B cell (primary cell): ENCODE measurements at places on chromosomes 1 and 21. TPM values are rescaled to one million over a fixed set of nuclear protein-coding genes. Genes with fewer than 3 reads are reported as not detected.
A peak's percentile ranks its signal among the peaks of the same experiment; 100 is the strongest.

PTGER3 gene
- total RNA-seq, result 0.22 and 0.27 TPM in 2 replicates

FMN2 gene
- not detected in 2 replicates for total RNA-seq

OLFM3 gene
- not detected in 2 replicates for total RNA-seq

LRRC3 gene
- 3.3 and 3.8 TPM in 2 replicates for total RNA-seq

HES5 gene
- not detected in 2 replicates for total RNA-seq

VANGL2 gene
- 14.4 and 14.5 TPM in 2 replicates for total RNA-seq

GART gene
- total RNA-seq, result 58.3 and 65.3 TPM in 2 replicates

OR2AK2 gene
- 0.39 and 0.61 TPM in 2 replicates for total RNA-seq

GJA5 gene
- total RNA-seq, result not detected in 2 replicates

CA6 gene
- total RNA-seq, result not detected in 2 replicates

LCE1B gene
- total RNA-seq, result not detected in 2 replicates

PTGFRN gene
- 0.10 and 0.17 TPM in 2 replicates for total RNA-seq

KMO gene
- 12.8 and 14.0 TPM in 2 replicates for total RNA-seq

DCST1 gene
- not detected in 2 replicates for total RNA-seq

KIF14 gene
- 0.05 and 0.15 TPM in 2 replicates for total RNA-seq

APOBEC4 gene
- not detected in 2 replicates for total RNA-seq

GSTM5 gene
- 0.15 TPM in 1 of 2 replicates, not detected in the other for total RNA-seq

DNA sequence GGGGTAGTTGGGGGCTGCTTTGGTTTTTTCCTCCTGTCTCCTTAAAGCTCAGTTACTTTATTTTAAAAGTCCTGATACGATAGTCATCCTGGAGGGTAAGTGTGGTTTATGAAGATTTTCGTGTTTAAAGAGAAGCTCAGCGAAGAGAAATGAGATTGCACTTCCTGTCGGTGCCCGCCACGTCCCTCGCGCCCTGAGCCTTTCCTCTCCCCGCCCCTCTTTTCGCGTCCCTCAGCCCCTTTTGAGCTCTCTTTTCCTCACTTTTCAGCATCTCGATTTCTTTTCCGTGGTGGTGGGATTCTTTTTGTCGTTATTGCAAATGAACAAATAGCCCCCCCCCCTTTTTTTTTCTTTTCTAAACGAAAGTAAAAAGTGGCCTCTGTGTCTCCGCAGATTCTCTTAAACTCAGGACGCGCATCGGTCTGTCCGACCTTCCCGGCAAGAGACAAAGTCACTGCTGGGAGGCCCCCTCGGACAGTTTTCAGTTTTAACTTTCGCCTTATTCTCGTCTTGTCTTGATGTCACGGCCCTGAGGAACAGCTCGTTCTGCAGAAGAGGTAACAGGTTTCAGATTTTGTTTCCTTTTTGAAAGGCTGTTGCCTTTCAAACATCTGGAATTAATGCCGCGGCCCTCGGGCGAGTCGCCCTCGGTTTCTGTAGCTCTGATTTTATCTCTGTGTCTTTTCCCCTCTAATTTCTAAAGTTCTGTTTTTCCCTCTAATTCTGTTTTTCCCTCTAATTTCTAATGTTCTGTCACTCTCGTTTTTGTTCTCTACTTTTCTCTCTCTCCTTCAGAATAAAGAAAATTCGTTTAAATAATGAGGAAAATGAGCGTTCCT, 1.0 kb upstream of the DMRTA2 start:
- peaks cover 5% of the 10 kb centered on the region for H3K27me3 ChIP-seq
- peak overlapping the region; percentile 63 for H3K4me3 ChIP-seq
- peaks cover 47% of the 10 kb centered on the region for H3K4me1 ChIP-seq
- H3K36me3 ChIP-seq, result no peaks in the 10 kb centered on the region
- DNase-seq, result peak; percentile 52

- no peak for DNase-seq
- peaks cover 16% of the 10 kb centered on the region for H3K36me3 ChIP-seq
- H3K27me3 ChIP-seq, result no peaks in the 10 kb centered on the region
- H3K4me1 ChIP-seq, result no peaks in the 10 kb centered on the region
- H3K4me3 ChIP-seq, result no peak overlapping the region
- H3K27ac ChIP-seq, result no peak overlapping the region
Measured at GRCh38 chr1:27536767-27537166, 46.8 kb upstream of the WASF2 start.

GRCh38 chr1:185017338-185017737, 28.0 kb upstream of the RNF2 start:
- no peaks in the 10 kb centered on the region for H3K27me3 ChIP-seq
- H3K4me1 ChIP-seq, result no peaks in the 10 kb centered on the region
- no peak overlapping the region for H3K4me3 ChIP-seq
- no peak for DNase-seq
- no peak overlapping the region for H3K27ac ChIP-seq
- H3K36me3 ChIP-seq, result no peaks in the 10 kb centered on the region

GRCh38 chr1:85230305-85230977, 29.0 kb downstream of the C1orf52 start:
- no peaks in the 10 kb centered on the region for H3K4me1 ChIP-seq
- H3K36me3 ChIP-seq, result no peaks in the 10 kb centered on the region
- no peak overlapping the region for H3K27ac ChIP-seq
- H3K4me3 ChIP-seq, result no peak overlapping the region
- H3K27me3 ChIP-seq, result no peaks in the 10 kb centered on the region

DNA sequence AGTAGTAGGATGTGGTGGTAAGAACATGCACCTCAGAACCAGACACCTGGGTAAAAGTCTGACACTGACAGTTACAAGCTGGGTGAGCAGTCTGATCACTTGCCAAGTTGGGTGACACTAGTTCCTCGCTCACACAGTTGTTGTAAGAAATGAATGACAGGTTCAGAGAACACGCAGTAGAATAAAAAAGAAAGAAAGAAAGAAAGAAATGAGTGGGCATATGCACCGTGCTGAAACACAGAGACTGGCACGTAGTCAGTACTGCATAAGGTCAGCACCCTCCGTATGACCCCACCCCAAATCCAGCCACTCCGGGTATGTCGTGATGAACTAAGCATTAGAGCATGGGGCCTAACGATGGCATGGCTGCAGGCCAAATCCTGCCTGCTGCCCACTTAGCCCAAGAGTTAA, 90.6 kb downstream of the GLUL start:
- no peaks in the 10 kb centered on the region for H3K36me3 ChIP-seq
- no peaks in the 10 kb centered on the region for H3K27me3 ChIP-seq
- no peak for DNase-seq

GRCh38 chr1:184691719-184692324, 62.8 kb downstream of the EDEM3 start:
- H3K27ac ChIP-seq, result no peak overlapping the region
- no peaks in the 10 kb centered on the region for H3K4me1 ChIP-seq
- no peak overlapping the region for H3K4me3 ChIP-seq
- H3K27me3 ChIP-seq, result no peaks in the 10 kb centered on the region

DNA sequence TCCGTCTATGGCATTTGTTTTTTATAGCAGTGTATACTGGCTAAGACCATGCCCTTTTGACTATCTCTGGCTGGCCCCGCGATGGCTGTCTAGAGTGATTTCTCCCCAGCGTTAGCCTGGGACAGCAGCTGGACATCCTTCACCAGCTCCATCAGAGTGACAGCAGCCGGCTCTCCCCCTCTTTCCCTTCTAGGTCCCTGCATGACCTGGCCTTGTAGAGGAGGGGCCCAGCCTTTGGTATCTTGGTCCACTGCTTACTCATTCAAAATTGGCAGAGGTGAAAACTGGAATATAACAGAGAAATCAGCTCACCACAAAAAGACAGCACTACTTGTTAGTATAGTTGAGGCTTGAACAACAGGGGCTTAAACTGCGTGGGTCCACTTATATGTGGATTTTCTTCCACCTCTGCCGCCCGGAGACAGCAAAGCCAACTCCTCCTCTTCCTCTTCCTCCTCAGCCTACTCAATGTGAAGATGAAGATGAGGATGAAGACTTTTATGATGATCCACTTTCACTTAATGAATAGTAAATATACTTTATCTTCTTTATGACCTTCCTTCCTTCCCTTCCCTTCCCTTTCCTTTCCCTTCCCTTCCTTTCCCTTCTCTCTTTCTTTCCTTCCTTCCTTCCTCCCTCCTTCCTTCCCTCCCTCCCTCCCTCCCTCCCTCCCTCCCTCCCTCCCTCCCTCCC, 29.4 kb upstream of the B3GALNT2 start:
- H3K4me1 ChIP-seq, result no peaks in the 10 kb centered on the region
- no peaks in the 10 kb centered on the region for H3K27me3 ChIP-seq
- H3K36me3 ChIP-seq, result no peaks in the 10 kb centered on the region
- no peak for DNase-seq
- H3K27ac ChIP-seq, result no peak overlapping the region
- H3K4me3 ChIP-seq, result no peak overlapping the region

DNA sequence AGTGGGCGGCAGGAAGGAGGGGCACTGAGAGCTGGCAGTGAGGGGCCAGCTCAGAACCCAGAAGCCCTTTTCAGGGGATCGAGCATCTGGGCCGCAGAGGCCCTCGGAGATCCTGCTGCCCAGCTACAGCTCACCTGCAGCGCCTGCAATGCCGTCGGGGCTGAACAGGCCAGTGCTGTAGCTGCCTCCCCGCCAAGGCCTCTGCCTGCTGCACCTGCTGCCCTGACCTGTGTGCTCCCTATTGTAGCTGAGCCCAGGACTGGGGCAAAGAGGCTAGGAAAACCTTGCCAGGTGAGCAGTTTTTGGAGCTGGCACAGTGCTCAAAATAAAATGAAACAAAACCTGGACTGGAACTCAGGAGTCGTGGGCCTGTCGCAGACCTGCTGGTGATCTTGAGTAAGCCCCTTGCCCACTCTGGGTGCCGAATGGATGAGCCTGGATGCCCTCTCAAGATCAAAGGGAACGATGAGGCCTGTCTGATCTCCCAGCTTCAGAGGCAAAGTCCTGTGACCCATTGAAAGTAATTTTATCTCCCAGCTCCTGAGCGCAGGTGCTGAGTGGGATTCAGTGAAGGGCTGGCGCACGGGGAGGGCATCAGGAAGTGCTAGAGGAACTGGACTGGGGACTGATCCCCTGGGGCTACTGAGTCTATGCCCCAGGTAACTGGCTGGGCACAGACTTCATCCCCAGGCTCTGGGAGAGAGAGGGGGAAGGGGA, 154.6 kb downstream of the FOXD2 start:
- no peaks in the 10 kb centered on the region for H3K36me3 ChIP-seq
- H3K4me1 ChIP-seq, result no peaks in the 10 kb centered on the region
- H3K4me3 ChIP-seq, result no peak overlapping the region
- H3K27ac ChIP-seq, result no peak overlapping the region
- DNase-seq, result no peak
- peaks cover 12% of the 10 kb centered on the region for H3K27me3 ChIP-seq

GRCh38 chr1:243393096-243393495, 137.3 kb downstream of the SDCCAG8 start:
- DNase-seq, result no peak
- H3K4me3 ChIP-seq, result no peak overlapping the region
- H3K4me1 ChIP-seq, result no peaks in the 10 kb centered on the region
- peaks cover 2% of the 10 kb centered on the region for H3K36me3 ChIP-seq
- no peaks in the 10 kb centered on the region for H3K27me3 ChIP-seq

DNA sequence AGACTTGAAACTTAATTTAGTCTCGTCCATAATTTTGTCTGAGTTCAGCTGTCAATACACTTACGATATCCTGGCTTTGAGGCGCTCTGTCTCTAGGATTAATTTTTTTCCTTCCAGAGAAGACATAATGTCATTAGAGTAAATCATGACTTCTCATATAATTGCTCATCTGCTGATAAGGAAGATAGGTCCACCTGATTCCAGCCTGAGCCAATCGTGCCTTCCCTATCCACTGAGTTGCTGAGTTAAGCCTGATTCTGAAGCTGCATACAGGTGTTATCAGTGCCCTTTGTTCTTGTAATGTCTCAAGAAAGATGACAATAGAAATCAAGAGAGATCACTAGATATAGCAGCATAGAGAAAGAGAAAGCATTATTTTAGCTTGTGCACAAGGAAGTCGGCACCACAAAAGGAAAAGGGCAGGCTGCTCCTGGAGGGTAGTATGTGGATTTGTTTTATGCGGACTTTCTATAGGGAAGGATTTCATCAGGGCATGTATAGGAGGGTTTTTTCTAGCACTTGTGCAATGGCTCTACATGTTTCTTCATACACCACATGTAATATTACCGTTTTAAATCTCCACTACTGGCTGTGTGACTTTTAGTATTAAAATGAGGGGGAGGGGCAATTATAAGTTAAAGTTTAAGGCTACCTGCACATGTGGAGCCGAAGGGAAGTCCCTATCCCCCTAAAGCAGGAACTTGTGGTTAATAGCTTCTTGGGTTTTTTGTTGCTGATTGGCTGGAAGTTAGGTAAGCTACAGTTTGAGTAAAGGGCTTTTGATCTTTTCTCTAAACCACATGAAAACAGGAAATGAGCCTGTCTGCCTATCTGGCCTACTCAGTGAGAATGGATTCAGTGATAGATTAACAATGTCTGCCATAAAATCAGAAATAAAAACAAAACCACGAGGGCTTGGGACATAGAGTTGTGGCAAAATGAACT, 133.4 kb downstream of the PLPPR5 start:
- DNase-seq, result peak; percentile 86
- H3K27ac ChIP-seq, result peak overlapping the region; percentile 72
- no peaks in the 10 kb centered on the region for H3K27me3 ChIP-seq
- peak overlapping the region; percentile 32 for H3K4me3 ChIP-seq
- peaks cover 15% of the 10 kb centered on the region for H3K4me1 ChIP-seq
- no peaks in the 10 kb centered on the region for H3K36me3 ChIP-seq

GRCh38 chr1:164564378-164564777, 5.4 kb downstream of the PBX1 start:
- no peak overlapping the region for H3K27ac ChIP-seq
- peaks cover 6% of the 10 kb centered on the region for H3K4me1 ChIP-seq
- DNase-seq, result no peak
- no peaks in the 10 kb centered on the region for H3K36me3 ChIP-seq
- no peak overlapping the region for H3K4me3 ChIP-seq
- peaks cover 12% of the 10 kb centered on the region for H3K27me3 ChIP-seq

GRCh38 chr1:115062542-115063004, 26.7 kb downstream of the TSPAN2 start:
- H3K4me3 ChIP-seq, result no peak overlapping the region
- H3K27me3 ChIP-seq, result no peaks in the 10 kb centered on the region
- peak; percentile 78 for DNase-seq

- H3K27ac ChIP-seq, result peak overlapping the region; percentile 96
- no peaks in the 10 kb centered on the region for H3K27me3 ChIP-seq
- no peak for DNase-seq
- H3K4me3 ChIP-seq, result peak overlapping the region; percentile 72
- H3K36me3 ChIP-seq, result peaks cover 32% of the 10 kb centered on the region
Measured at GRCh38 chr1:206922524-206922923, 783 bp upstream of the FCMR start.

- H3K4me3 ChIP-seq, result no peak overlapping the region
- no peaks in the 10 kb centered on the region for H3K27me3 ChIP-seq
- DNase-seq, result no peak
- no peaks in the 10 kb centered on the region for H3K36me3 ChIP-seq
- H3K4me1 ChIP-seq, result no peaks in the 10 kb centered on the region
Measured at GRCh38 chr1:2935751-2936390, 85.4 kb upstream of the ACTRT2 start.

DNA sequence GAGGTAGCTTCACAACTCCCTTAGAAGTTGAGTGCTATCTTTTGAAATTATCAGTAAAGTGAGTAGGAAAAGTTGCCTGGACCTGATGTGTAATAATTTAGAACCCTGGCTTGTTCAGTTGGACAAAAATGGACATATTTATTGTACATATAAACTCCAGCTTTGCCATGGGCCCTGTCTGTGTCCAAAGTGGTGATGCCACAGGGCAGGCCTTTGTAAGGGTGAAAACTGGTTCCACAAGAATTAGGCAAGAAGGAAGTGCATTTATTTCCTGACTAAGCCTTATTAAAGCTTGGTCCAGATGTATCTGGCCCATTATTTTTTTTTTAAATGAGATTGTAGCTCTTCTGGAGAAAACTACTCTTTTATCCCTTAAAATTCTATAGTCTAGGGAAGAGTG, 47.9 kb downstream of the MACO1 start:
- no peaks in the 10 kb centered on the region for H3K4me1 ChIP-seq
- DNase-seq, result no peak
- no peaks in the 10 kb centered on the region for H3K27me3 ChIP-seq
- no peaks in the 10 kb centered on the region for H3K36me3 ChIP-seq
- no peak overlapping the region for H3K27ac ChIP-seq
